ENCODE measurements at places on chromosomes 3 and 15.
A peak's percentile ranks its signal among the peaks of the same experiment; 100 is the strongest.

DNA sequence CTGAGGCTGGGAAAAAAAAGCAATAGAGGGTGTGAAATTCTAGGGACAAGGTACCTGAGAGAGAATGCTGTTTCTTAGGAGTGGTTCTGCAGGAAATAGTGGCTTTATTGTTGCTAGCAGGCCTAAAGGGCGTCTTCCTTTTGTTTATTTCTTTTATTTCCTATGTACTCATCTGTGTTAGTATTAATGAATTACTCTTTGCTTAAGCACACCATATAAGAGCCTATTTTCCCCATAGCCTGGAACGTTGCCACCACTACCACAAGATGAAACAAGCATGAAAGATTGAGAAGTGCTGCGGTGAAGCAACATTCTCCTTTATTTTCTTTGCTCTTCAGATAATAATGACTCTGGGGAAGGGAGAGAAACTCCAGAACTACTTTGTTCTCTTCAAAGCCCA lies 21.3 kb upstream of the GOLIM4 start:
- H3K4me1 ChIP-seq, result no peaks in the 10 kb centered on the region
- no peak overlapping the region for H3K27ac ChIP-seq
- H3K27me3 ChIP-seq, result no peaks in the 10 kb centered on the region
- H3K4me3 ChIP-seq, result no peak overlapping the region
- DNase-seq, result no peak

GRCh38 chr15:80177156-80177555 lies 24.4 kb downstream of the FAH start:
- H3K36me3 ChIP-seq, result no peaks in the 10 kb centered on the region
- no peak for DNase-seq
- H3K4me3 ChIP-seq, result no peak overlapping the region
- no peaks in the 10 kb centered on the region for H3K4me1 ChIP-seq
- H3K27ac ChIP-seq, result no peak overlapping the region

GRCh38 chr3:188230962-188231361 lies 77.0 kb downstream of the LPP start:
- H3K36me3 ChIP-seq, result no peaks in the 10 kb centered on the region
- H3K4me1 ChIP-seq, result peaks cover 4% of the 10 kb centered on the region
- no peak overlapping the region for H3K27ac ChIP-seq
- DNase-seq, result no peak
- no peak overlapping the region for H3K4me3 ChIP-seq

DNA sequence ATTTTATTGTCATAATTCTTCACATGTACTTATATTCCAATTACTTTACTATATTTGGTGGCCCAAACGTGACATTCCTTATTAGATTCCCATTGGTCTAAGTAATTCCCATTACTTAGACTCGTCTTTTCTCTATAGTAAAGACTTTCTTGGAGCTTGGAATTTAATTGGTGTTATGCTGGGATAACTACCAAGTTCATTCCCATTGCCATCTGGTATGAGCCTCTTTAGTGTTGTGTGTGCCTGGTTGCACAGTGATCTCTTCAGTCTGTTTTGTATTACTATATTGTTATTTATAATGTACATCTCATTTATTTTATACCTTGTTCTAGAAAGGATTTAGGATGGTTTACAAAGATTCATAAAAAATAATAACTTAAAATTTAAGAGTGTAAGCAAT lies 27.8 kb downstream of the TMEM108 start:
- DNase-seq, result no peak
- no peak overlapping the region for H3K27ac ChIP-seq
- no peaks in the 10 kb centered on the region for H3K36me3 ChIP-seq
- H3K4me3 ChIP-seq, result no peak overlapping the region

GRCh38 chr3:31240874-31241273 lies 291.9 kb upstream of the STT3B start:
- no peaks in the 10 kb centered on the region for H3K4me1 ChIP-seq
- H3K27ac ChIP-seq, result no peak overlapping the region
- DNase-seq, result no peak
- H3K36me3 ChIP-seq, result no peaks in the 10 kb centered on the region

GRCh38 chr3:170621256-170621655 lies 35.4 kb upstream of the SLC7A14 start:
- DNase-seq, result no peak
- no peak overlapping the region for H3K27ac ChIP-seq
- no peak overlapping the region for H3K4me3 ChIP-seq
- no peaks in the 10 kb centered on the region for H3K36me3 ChIP-seq
- no peaks in the 10 kb centered on the region for H3K27me3 ChIP-seq

DNA sequence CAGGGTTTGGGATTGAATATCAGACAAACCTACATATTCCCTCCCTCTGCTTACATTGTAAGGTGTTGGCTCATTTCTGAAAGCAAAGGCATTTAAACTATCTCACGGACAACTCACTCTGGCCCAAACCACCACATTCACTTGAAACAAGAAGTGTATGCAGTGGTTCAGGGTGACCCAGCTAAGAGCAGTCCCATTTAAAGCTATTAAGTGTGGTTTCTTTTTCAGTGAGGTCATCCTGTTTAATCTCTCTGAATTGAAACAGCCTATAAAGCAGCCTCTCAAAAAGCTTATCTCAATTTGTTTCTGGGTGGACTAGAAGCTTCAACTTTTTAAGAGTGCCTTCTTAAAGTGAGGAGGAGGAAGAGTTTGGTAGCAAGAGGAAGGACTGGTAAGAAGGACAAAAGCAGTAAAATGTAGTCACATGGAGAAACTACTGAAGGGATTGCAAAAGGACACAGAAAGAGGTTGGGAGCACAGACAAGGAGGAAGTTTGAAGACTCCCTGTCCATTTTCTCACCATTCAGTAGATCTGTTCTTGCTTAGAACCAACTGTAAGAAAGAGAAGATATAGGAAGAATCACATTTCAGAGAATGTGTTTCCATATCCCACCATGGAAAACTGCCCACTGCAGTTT lies 151.6 kb downstream of the TMCO5A start:
- no peaks in the 10 kb centered on the region for H3K4me1 ChIP-seq
- no peak for DNase-seq
- no peaks in the 10 kb centered on the region for H3K27me3 ChIP-seq
- H3K27ac ChIP-seq, result no peak overlapping the region
- H3K36me3 ChIP-seq, result no peaks in the 10 kb centered on the region

DNA sequence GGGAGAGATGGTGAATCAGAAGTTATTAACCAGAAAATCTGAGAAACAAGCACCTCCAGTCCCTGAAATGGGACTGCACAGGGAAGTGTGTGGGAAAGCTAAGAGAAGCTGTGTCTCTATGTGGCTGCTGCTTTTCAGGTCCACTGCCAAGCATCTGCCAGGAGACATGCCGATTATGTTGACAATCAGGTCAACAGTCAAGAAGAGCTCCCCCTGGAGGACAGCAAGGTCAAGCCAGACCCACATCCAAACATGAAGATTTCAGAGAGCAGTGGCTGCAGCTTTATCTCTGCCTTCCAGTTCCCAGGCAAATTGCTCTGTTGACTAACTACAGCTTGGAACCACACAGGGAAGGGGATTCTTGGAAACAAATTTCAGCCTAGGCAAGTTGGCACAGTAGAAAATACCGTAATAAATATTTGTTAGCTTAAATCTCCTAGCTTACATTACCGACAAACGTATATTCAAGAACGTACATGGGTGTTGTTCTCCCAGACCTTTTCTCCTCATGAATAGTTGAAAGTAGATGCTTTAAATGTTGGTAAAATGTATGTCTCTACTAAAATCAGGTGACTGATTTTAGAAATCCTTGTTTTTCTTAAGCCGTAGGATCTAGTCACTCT lies 394.5 kb upstream of the RARB start:
- peak; percentile 88 for DNase-seq
- H3K4me3 ChIP-seq, result no peak overlapping the region
- no peaks in the 10 kb centered on the region for H3K36me3 ChIP-seq

- no peak overlapping the region for H3K4me3 ChIP-seq
- no peaks in the 10 kb centered on the region for H3K4me1 ChIP-seq
- peaks cover 9% of the 10 kb centered on the region for H3K27me3 ChIP-seq
Measured at GRCh38 chr3:69389520-69390248, 3.8 kb upstream of the FRMD4B start.

DNA sequence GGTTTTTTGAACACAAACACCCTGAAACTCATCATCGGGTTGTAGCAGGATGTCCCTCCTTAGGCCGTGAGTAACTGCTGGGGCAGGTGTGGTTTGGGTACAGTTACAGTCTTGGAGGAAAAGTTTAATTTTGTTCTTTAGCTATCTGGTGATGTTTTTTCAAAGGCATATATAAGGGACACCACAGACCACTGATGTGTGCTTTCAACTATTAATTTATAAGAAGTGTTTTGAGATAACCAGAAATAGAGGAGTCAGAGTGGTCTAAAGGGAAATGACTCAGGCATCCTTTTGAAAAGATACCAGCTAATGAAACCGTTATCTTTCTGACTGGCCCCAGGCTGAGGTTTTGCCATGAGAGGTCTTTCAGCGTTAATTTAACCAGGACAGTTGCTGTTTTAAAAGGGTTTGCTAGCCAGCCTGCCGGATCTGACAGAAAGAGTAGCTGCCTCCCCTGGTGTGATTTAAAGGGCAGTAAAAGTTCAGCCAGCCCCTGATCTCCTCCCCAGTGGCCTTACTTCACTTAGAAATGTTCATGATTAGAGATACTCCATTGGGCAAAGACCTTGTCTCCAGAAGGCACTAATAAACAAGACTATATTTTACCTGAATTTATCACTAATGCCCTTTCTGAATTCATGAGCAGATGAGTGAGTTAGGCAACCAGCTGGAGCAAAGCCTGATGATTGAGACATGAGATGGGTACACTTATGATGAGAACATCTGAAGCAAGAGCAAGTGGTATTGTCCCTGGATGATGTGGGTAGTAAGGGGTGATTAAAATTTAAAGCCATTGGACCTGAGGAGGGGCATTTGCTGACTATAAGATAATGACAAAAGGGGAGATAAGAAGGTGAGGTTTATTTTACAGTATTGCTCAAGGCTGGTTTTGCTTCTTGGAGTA lies 482.5 kb upstream of the TBL1XR1 start:
- no peak overlapping the region for H3K4me3 ChIP-seq
- no peaks in the 10 kb centered on the region for H3K27me3 ChIP-seq
- peaks cover 9% of the 10 kb centered on the region for H3K4me1 ChIP-seq
- peak overlapping the region; percentile 78 for H3K27ac ChIP-seq
- no peaks in the 10 kb centered on the region for H3K36me3 ChIP-seq
- peak; percentile 79 for DNase-seq

GRCh38 chr3:195856410-195857084 lies 44.8 kb upstream of the MUC4 start:
- no peaks in the 10 kb centered on the region for H3K27me3 ChIP-seq
- DNase-seq, result no peak
- no peaks in the 10 kb centered on the region for H3K36me3 ChIP-seq
- no peak overlapping the region for H3K27ac ChIP-seq
- H3K4me1 ChIP-seq, result no peaks in the 10 kb centered on the region
- no peak overlapping the region for H3K4me3 ChIP-seq

DNA sequence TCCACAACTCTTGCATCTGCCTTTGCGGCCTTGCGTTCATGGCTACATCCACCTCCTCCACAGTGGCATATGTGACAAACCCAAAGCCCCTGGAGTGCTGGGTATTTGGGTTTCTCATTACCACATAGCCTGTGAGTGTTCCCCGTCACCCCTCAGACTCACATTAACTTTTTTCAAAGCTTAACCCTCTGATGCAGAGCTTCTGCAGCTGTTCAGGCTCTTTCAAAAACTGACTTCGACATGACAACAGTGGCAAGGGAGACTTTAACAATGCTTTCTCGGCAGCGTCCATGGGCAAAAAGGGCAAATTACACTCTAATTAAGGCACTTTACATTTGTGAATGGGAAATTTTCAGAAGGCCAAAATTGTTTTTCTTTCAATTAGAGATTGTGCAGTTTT lies 343.2 kb downstream of the UNC13C start:
- no peak overlapping the region for H3K27ac ChIP-seq
- DNase-seq, result no peak
- H3K36me3 ChIP-seq, result no peaks in the 10 kb centered on the region
- H3K27me3 ChIP-seq, result no peaks in the 10 kb centered on the region
- H3K4me3 ChIP-seq, result no peak overlapping the region
- peaks cover 3% of the 10 kb centered on the region for H3K4me1 ChIP-seq

GRCh38 chr15:52682200-52682599 lies 3.0 kb upstream of the ATOSA start:
- no peaks in the 10 kb centered on the region for H3K27me3 ChIP-seq
- DNase-seq, result no peak
- no peaks in the 10 kb centered on the region for H3K4me1 ChIP-seq
- no peaks in the 10 kb centered on the region for H3K36me3 ChIP-seq
- H3K4me3 ChIP-seq, result no peak overlapping the region
- H3K27ac ChIP-seq, result no peak overlapping the region

DNA sequence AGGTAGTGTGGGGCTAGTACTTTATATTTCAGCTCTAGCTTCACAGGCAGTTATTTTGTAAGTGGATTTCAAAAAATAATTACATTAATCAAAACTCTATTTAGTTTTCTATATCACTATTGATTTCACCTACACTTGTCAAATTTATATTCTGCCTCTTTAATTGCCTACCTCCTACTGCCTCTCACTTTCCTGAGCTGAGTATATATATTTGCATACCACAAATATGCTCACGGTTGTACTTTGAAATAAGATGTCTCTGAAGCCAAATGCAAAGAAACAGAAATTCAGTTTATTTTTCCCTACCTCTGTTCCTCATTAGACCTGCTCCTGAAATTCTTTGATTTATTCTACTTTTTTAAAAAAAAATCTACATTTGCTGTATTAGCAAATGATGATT lies 309.3 kb upstream of the TGFBR2 start:
- H3K4me3 ChIP-seq, result no peak overlapping the region
- DNase-seq, result no peak
- H3K36me3 ChIP-seq, result no peaks in the 10 kb centered on the region
- no peak overlapping the region for H3K27ac ChIP-seq
- H3K27me3 ChIP-seq, result no peaks in the 10 kb centered on the region
- peaks cover 2% of the 10 kb centered on the region for H3K4me1 ChIP-seq

- H3K4me3 ChIP-seq, result no peak overlapping the region
- H3K4me1 ChIP-seq, result no peaks in the 10 kb centered on the region
- no peaks in the 10 kb centered on the region for H3K36me3 ChIP-seq
- no peaks in the 10 kb centered on the region for H3K27me3 ChIP-seq
- DNase-seq, result no peak
Measured at GRCh38 chr15:56792211-56792610, 58.9 kb upstream of the ZNF280D start.

- H3K4me1 ChIP-seq, result peaks cover 2% of the 10 kb centered on the region
- H3K4me3 ChIP-seq, result no peak overlapping the region
- no peak for DNase-seq
- no peak overlapping the region for H3K27ac ChIP-seq
- H3K27me3 ChIP-seq, result no peaks in the 10 kb centered on the region
- peaks cover 8% of the 10 kb centered on the region for H3K36me3 ChIP-seq
Measured at GRCh38 chr15:41577863-41578735, 19.1 kb downstream of the TYRO3 start.

DNA sequence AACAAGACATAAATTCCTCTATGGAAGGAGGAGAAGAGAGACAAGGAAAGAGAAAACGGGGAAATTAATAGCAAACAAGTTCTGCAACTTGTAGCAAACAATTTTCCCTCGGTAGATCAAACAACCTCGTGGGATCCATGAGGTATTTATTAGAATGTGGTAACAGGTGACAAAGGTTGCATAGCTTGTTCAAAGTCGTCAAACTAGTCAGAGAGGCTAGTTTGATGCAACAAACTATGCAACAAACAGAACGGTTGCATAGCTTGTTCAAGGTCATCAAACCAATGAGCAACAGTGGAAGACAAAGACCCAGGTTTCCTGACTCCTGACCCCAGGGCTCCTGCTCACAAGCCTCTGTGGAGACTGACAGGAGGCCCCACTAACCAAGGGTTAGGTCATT lies 20.7 kb downstream of the MB21D2 start:
- H3K4me1 ChIP-seq, result peaks cover 8% of the 10 kb centered on the region
- H3K27ac ChIP-seq, result no peak overlapping the region
- no peaks in the 10 kb centered on the region for H3K36me3 ChIP-seq
- H3K27me3 ChIP-seq, result no peaks in the 10 kb centered on the region
- DNase-seq, result no peak

Data from mesendoderm (in vitro differentiated cells).